CD8-positive, alpha-beta memory T cell (primary cell): ENCODE measurements at places on chromosomes 3 and 15. TPM values are rescaled to one million over a fixed set of nuclear protein-coding genes. Genes with fewer than 3 reads are reported as not detected.

- no peak for DNase-seq
Observed at GRCh38 chr15:62494197-62494596, 329.1 kb upstream of the C2CD4B start.

DNA sequence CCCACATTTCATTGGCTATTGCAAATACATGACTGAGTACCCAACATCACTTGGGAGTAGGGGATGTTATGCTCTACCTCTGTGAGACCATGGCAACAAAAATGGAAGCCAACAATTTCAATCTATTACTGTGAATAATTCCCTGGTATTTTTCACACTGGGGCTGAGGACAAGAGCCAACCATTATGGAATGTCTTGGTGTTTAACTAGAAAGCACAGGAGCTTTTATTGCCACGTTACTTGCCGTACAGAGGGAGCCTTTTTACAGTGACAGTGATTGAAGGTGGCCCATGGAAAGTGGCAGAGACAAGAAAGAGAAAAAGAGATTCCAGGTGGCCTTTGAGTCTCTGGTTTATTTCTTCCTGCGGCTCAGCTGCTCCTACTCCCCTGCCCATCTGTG, 105.7 kb upstream of the TBC1D5 start:
- DNase-seq, result no peak

DNA sequence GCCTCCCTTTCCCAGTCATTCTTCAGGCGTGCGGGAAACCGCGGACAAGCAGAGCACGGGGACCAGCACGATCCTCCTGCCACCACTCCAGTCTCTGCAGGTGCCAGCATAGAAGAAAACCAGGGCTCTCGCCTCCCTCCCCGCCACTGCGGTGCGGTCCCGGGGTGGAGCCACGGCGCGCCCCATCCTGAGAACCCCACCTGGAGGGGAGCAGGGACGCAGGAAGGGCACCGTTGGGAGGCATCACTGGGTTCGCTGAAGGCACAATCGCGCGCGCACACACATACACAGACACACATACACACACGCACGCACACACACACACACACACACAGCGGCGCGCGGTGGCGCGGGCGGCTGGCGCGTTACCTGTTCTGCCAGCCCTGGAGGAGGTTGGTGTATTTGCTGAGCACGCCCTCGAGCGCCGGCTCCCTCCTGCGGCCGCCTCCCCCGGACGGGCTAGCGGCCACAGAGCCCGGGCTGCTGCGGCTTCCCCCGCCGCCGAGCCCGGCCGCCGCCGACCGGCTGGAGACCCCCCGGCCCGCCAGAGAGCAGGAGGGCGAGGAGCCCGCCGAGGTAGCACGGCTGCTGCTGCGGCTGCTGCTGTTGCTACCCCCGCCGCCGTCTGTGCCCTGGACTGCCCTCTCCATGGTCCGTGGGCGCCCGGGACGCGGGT, 394 bp downstream of the OSBPL10 start:
- DNase-seq, result peak; percentile 13

GRCh38 chr15:67979281-67979680, 74.8 kb upstream of the PIAS1 start:
- no peak for DNase-seq

DNA sequence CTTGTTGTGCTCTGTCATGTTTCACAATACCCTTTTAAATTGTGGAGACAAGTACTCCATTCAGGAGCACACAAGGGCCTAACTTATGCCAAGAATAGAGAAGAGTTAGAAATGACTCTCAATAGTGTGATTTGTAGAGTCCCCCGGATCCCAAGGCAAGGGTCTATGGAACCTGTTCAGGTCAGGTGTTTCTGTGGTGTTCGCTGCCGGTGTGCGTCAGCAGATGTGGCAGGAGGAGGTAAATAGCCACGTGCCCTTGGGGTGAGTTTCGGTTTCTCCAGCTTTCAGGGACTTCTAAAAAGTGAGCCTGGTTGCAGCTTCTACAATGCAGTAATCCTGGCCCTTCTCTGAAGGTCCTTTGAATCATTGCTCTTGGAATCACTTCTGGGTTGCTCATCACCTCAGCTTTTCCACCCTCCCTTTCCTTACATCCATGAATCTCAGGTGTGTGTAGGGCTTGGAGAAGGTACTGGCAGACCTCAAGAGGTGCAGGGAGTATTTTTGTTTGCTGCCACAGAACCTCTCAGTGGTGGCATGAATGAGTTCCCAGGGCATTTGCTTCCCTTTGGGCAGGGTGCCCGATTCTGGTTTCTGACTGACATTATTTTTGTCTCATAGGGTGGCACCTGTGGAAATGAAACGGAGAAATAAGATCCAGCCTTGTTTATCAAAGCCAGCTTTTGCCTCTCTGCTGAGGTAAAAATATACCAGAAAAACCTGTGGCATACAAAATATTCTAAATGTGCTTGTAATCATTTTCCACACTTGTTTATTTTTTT, 7.3 kb downstream of the ST3GAL6 start:
- DNase-seq, result no peak

DNA sequence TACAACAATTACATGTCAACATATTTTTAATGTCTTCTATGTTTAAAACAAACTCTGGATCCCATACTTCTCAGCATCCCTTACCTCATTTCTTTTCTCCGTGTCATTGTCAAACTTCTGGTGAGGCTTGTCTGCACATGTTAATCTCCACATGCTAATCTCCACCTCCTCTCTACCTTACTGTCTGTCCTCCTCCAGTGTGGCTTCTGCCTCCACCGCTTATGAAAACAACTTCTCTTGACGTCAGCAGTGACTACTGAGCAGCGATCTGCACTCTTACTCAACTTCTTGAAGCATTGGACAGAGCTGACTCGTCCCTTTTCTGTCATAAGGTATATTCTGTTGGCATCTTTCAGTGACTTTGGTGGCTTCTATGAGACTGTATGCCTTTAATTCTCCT, 338.2 kb upstream of the THRB start:
- no peak for DNase-seq

DNA sequence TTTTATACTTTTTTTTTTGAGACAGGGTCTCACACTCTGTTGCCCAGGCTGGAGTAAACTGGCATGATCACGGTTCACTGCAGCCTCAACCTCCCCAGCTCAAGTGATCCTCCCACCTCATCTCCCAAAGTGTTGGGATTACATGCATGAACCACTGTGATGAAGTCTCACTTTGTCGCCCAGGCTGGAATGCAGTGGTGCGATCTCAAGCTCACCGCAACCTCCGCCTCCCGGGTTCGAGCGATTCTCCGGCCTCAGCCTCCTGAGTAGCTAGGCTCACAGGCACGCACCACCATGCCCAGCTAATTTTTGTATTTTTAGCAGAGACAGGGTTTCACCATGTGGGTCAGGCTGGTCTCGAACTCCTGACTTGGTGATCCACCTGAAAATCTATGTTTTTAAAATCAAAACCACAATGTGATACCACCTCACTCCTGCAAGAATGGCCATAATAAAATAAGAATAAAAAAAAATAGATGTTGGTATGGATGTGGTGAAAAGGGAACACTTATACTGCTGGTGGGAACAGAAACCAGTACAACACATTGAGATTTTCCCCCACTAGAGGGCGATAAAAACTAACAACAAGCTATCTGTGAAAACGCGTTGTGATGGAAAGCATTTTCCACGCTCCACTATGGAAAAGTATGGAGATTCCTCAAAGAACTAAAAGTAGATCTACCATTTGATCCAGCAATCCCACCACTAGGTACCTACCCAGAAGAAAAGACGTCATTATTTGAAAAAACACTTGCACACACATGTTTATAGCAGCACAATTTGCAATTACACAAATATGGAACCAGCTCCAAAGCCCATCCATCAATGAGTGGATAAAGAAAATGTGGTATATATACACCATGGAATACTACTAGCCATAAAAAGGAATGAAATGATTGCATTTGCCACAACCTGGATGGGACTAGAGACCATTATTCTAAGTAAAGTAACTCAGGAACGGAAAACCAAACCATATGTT, 26.8 kb upstream of the OCA2 start:
- no peak for DNase-seq

- no peak for DNase-seq
Observed at GRCh38 chr15:47674586-47675232, 42.6 kb upstream of the SEMA6D start.

DNA sequence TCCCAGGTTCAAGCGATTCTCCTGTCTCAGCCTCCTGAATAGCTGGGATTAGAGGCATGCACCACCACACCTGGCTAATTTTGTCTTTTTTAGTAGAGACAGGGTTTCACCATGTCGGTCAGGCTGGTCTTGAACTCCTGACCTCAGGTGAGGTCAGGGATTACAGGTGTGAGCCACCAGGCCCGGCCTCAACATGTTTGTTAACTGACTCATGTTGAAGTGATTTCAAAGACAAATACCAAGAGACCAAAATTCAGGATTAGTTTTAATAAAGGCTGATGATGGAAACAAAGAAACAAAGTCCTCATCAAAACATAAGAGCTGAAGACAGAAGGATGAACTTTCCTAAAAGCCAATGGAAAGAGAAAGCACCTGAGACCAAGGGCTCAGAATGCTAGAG, 36.5 kb downstream of the SLC12A6 start:
- no peak for DNase-seq

DNA sequence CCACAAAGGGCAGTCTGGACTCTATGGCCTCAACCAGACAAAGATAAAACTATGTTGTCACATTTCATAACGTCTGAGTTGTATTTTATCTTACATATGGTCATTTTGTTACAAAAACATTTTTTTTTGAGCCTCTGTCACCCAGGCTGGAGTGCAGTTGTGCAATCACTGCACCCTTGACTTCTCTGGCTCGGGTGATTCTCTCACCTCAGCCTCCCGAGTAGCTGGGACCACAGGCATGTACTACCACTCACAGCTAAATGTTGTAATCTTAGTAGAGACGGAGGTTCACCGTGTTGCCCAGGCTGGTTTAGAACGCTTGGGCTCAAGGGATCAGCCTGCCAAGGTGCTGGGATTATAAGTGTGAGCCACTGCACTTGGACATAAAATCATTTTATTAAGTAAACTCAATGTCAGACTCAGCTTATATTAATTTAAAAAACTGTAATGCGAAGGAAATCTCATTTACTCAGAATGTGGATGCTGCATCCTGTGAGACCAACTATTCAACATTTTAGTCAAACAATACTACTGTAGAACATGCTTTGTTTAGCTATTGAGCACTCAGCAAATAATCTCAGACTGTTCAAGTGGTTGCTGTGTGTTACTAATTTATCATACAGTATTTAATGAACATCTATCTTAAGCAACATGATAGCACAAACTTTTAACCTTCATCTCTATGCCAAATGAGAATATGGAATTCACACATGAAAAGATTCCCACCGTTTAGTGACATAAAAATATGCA, 209.2 kb downstream of the TBL1XR1 start:
- DNase-seq, result no peak

Gene SPATA12
- polyA plus RNA-seq, result not detected

Gene RETNLB
- not detected for polyA plus RNA-seq

Gene GPR149
- not detected for polyA plus RNA-seq

Gene ATP13A4
- polyA plus RNA-seq, result not detected

Gene ADAMTS9
- not detected for polyA plus RNA-seq

Gene VILL
- 16.8 TPM for polyA plus RNA-seq
